Vagina (tissue), 2 donors: ENCODE measurements at places on chromosomes 5 and 9. TPM values are rescaled to one million over a fixed set of nuclear protein-coding genes. Genes with fewer than 3 reads are reported as not detected.

GRCh38 chr5:116343961-116344360, 230.7 kb downstream of the SEMA6A start:
- no peak overlapping the region for H3K4me3 ChIP-seq
- no peaks in the 10 kb centered on the region for H3K4me1 ChIP-seq
- no peaks in the 10 kb centered on the region for H3K36me3 ChIP-seq
- DNase-seq, result no peak
- no peak overlapping the region for H3K27ac ChIP-seq
- H3K27me3 ChIP-seq, result no peaks in the 10 kb centered on the region

GRCh38 chr5:180675036-180675635, 25.7 kb upstream of the FLT4 start:
- H3K27me3 ChIP-seq, result no peaks in the 10 kb centered on the region
- no peak overlapping the region for H3K4me3 ChIP-seq
- H3K36me3 ChIP-seq, result no peaks in the 10 kb centered on the region
- no peak overlapping the region for H3K27ac ChIP-seq
- DNase-seq, result no peak

PCDHA12 gene
- total RNA-seq, result 0.25 TPM

- no peak overlapping the region for H3K27ac ChIP-seq
- no peaks in the 10 kb centered on the region for H3K36me3 ChIP-seq
- no peak overlapping the region for H3K4me3 ChIP-seq
- H3K27me3 ChIP-seq, result no peaks in the 10 kb centered on the region
These were observed 75.5 kb downstream of the SEMA4D start for GRCh38 chr9:89422151-89422975.

GRCh38 chr5:167730121-167730520, 561.3 kb upstream of the WWC1 start:
- H3K27me3 ChIP-seq, result no peaks in the 10 kb centered on the region
- no peak overlapping the region for H3K4me3 ChIP-seq
- H3K4me1 ChIP-seq, result no peaks in the 10 kb centered on the region
- DNase-seq, result no peak
- H3K36me3 ChIP-seq, result no peaks in the 10 kb centered on the region

GRCh38 chr9:75238311-75238976, 150.1 kb downstream of the OSTF1 start:
- no peaks in the 10 kb centered on the region for H3K27me3 ChIP-seq
- H3K4me3 ChIP-seq, result no peak overlapping the region
- no peak overlapping the region for H3K27ac ChIP-seq
- no peak for DNase-seq

GRCh38 chr9:132773764-132774339, 103.6 kb downstream of the GTF3C4 start:
- H3K4me3 ChIP-seq, result no peak overlapping the region
- H3K4me1 ChIP-seq, result no peaks in the 10 kb centered on the region
- DNase-seq, result peak; percentile 44
- no peak overlapping the region for H3K27ac ChIP-seq
- no peaks in the 10 kb centered on the region for H3K36me3 ChIP-seq
- no peaks in the 10 kb centered on the region for H3K27me3 ChIP-seq

DNA sequence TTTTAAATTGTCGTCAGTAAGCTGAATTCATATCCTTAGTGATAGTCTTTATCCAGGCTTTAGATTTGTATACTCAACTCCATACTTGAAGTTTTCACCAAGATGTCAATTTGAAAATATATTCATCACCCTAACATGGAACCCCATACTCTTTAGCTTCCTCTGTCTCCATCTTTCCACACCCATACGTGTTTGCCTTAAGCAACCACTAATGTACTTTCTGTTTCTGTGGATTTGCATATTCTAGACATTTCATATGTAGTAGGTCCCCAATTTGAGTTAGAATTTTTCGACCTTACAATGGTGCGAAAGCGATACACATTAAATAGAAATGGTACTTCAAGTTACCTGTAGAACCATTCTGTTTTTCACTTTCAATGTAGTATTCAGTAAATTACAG, 65.2 kb downstream of the NSD1 start:
- DNase-seq, result no peak
- peaks cover 30% of the 10 kb centered on the region for H3K36me3 ChIP-seq
- no peak overlapping the region for H3K4me3 ChIP-seq
- no peak overlapping the region for H3K27ac ChIP-seq
- no peaks in the 10 kb centered on the region for H3K27me3 ChIP-seq

DNA sequence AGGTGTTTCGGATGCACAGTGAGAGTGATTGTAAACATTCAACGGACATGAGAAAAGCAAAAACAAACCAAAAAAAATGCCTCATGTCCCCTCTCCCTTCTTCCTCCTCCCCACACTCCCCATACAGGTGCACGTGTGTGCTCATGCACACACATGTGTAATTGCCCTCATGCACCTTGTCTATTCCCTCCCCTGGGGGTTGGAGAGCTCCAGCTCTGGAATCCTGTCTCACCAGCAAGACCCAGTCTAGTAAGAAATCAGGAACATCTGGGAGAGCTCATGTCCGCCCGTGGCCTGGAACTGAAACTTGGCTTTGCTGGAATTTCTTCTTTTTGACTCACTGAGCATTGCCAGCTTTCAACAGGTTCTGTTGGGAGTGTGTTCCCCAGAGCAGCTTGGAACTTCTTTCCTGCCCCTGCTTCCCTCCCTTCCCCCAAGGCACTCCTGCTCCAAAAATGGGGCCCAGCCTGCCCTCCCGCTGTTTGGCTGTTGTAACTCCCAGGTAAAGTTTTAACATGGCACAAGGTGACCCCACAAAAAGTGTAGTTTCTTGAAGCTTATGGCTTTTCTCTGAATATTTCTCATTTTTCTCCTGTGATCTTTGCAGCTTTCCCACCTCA, 190.1 kb downstream of the NR3C1 start:
- no peaks in the 10 kb centered on the region for H3K27me3 ChIP-seq
- H3K4me1 ChIP-seq, result peaks cover 5% of the 10 kb centered on the region
- H3K4me3 ChIP-seq, result no peak overlapping the region
- no peak for DNase-seq
- H3K27ac ChIP-seq, result no peak overlapping the region
